EL (cell line): ENCODE measurements at places on chromosomes 7 and 10.
A peak's percentile ranks its signal among the peaks of the same experiment; 100 is the strongest.

DNA sequence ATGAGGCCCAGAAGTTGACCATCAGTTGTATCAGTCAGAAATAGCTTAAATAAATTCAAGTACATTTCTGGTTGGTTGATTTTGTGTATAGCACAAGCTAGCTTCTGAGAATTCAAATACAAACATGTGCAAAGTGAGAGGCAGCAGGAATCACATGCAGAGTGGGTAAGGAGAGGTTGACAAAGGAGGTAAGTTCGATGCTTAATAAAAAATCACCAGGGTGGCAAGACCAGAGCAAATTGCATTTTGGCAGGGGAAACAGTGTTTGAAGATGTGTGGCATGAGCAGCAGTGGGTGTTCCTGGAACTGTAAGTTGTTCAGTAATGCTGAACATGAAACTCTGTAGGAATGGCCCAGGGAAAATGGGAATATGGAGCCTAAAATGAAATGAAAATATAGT, 52.6 kb downstream of the GNAI1 start:
- no peak for DNase-seq

- no peak for DNase-seq
Measured at GRCh38 chr7:47362984-47363383, 218.9 kb downstream of the TNS3 start.

DNA sequence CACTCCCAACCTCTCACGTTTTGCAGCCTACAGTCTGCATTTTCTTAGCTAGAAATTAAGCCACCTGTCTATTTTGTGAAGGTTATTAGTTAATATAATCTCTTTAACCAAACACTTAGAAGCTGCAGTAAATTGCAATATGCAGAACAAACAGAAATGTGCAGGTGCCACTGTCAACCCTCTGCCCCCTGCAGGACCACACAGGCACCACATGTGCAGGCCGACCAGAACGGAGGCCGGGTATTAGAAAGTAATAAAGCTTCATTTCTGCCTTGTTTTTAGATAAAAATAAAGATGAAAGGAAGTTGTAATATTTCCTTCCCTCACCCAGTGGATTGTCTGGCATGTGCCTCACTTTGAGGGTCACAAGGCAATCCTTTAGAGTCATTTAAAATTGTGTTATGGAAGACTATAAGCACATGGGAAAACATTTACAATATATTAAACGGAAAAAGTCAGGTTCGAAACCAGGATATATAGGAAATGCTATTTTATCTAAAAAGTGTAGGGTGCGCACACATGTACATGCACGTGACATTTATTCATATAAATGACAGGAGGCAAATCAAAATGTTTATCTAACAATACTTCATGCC, 158.2 kb downstream of the ARHGAP12 start:
- no peak for DNase-seq

GRCh38 chr10:123517901-123518300, 148.3 kb upstream of the GPR26 start:
- no peak for DNase-seq

DNA sequence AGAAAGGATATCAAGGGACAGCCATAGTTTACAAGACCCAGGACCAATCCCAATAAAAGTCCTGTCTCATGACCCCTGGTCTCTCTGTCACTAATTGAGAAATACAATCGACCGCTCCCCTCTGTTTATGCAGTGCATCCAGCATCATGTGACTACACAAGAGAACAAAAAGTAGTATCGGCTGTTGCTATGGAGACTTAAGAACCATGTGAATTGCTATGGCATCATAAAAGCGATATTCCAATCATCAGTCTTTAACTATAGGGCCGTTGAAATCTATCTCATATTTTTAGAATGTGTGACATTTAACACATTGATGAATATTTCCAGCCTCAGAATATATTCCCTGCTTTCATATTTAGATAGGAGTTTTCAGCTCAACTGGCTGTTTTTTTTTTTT, 139.3 kb downstream of the FRMD4A start:
- DNase-seq = no peak

DNA sequence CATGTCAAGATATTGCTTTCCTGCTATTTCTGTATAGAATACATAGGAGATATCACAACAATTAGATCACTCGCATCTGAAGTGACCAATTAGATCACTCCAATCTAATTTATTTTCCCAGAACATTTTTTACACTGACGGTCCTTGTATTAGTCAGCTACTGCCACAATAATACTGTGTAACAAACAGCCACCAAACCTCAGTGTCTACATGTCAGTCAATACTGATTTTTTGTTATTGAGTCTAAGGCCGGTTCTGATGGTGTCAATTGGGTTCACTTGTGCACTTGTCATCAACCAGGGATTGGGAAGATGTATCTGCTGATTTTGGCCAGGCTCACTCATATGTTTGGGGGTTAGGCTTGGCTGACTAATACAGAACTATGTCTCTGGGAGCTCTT, 275.9 kb upstream of the NFE2L3 start:
- no peak for DNase-seq

DNA sequence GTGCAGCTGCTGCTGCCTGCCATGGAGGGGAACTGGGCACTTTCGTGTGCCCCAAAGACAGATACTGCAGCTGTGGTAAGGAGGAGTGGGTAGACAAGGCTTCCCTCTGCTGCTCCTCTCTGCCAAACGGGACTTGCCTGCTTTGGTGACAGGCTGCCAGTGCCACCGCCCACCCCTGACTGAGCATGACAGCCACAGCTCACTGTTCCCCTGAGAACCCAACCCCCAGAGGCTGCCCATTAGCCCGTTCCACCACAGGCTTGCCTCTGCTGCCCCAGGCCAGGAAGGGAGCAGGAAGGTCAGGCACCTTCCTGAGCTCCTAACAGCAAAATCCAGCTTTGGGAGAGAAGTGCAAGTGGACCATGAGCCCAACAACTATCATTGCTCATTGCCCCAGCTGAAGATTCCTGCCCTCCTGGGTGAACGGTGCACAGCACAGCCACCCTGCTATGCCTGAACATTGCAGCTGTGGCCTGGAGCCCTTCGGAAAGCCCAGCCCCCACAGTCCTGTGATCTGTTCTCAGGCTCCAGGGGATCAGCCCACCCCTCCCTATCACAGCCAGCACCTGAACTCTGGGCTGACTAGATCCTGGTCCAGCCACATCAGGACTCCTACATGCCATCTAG, 58.7 kb upstream of the ANTXRL start:
- no peak for DNase-seq

- DNase-seq = no peak
Measured at GRCh38 chr10:75422913-75423312, 8.5 kb upstream of the LRMDA start.

GRCh38 chr7:100705320-100705752, 585 bp upstream of the POP7 start:
- peak; percentile 69 for DNase-seq

DNA sequence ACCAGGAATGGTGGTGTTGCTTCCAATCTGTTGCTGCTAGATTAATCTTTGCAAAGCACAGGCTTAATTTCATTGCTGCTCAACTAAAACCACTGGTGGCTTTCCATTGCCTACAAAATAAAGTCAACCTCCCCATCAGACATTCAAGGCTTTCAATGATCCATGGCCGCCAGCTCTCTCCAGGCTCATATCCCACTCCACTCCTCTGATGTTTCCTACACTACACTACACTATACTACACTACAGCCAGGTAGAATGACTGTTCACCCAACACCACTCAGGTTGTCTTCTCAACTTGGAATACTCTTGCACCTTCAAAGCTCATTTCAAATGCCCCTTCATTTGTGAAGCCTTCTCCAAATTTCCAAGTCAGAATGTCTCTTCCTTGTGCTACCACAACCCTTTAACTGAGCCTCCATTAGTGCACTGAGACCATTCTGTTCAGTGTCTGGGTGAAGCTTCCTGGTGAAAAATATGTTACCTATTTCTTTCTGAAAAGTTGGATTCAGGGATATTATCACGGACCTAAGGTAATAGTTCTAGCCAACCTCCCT, 35.5 kb upstream of the CC2D2B start:
- DNase-seq = no peak

- no peak for DNase-seq
Measured at GRCh38 chr7:92546856-92547497, 18.4 kb downstream of the RBM48 start.

GRCh38 chr10:96275685-96276418, 4.5 kb upstream of the BLNK start:
- no peak for DNase-seq
